ENCODE measurements at places on chromosomes 1 and 21.

- no peak for DNase-seq
These were observed 27.2 kb downstream of the MCOLN2 start for GRCh38 chr1:84969489-84970250.

DNA sequence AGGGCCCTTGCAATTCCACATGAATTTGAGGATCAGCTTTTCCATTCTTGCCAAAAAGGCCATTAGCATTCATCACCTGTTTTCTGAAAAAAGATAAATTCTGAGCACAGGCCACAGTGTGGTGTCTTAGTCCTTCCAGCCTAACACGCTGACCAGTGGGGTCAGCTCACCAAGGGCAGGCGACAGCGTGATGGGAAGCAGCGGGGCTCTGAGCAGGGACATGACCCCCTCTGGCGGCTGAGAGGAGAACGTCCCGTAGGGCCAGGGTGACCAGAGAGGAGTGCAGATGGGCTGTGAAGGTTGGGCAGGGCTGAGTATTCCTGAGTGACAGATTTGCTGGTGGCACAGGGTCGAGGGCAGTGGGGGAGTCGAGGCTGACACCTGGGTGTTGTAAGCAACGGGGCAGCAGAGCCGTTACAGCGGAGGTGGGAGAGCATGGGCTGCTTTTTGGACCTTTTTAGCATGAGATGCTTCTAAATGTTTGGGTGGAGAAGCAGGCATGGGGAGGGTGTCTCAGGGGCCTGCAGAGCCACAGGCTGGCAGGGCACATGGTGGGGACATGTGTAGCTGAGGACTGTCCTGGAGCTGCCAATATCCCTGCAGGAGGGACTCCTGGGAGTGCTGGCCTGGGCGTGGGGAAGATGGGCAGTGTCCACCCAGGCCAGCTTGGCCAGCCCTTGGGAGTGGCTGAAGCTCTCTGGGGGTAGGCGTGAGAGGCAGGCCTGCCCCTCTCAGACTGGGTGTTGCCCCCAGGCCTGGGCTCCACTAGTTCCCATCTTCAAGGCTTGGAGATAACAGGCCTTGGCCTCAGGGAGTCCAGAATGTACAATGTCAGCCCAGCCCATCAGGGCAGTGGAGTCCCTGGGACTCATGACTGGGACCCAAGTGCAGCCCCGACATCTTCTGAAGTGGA, 8.6 kb upstream of the CALML6 start:
- DNase-seq: peak; percentile 86

DNA sequence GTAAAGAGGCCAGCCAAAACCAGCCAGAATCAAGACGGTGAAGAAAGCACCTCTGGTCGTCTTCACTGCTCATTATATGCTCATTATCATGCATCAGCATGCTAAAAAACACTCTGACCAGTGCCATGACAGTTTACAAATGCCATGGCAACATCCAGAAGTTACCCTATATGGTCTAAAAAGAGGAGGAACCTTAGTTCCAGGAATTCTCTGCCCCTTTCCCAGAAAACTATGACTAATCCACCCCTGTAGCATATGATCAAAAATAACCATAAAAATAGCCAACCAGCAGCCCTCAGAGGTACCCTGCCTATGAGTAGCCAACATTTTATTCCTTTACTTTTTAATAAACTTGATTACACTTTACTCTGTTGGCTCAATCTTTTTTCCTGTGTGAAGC, 34.2 kb upstream of the PBX1 start:
- peak; percentile 23 for DNase-seq

- DNase-seq: no peak
These were observed 7.1 kb upstream of the CFAP141 start for GRCh38 chr1:154213274-154213673.

- no peak for DNase-seq
These were observed 663.7 kb downstream of the PTPRC start for GRCh38 chr1:199302554-199302953.

GRCh38 chr21:40729761-40730425, 117.1 kb downstream of the DSCAM start:
- no peak for DNase-seq

- no peak for DNase-seq
These were observed 8.8 kb downstream of the TNR start for GRCh38 chr1:175734642-175735041.

- DNase-seq: peak; percentile 28
These were observed 11.2 kb downstream of the AGO1 start for GRCh38 chr1:35894183-35894582.

DNA sequence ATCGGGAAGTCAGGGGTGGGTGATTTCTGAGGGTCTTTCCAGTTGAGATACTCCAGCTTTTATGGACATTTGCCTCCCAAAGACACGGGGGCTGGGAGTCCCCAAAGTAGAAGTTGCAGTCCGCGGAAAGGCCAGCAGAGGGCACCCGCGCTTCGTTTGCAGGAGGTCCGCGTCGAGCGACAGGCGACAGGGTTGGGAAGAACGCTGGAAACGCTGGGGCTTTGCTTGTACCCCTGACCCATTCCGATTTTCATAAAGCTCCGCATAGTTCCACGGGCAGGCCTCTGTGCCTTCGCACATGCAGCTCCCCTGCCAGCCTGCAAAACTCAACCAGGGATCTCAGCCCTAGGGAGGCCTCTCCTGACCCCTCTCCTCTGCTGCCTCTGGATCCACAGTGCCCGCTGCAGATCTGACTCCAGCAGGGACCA, 44.2 kb upstream of the LAPTM5 start:
- DNase-seq: peak; percentile 82

DNA sequence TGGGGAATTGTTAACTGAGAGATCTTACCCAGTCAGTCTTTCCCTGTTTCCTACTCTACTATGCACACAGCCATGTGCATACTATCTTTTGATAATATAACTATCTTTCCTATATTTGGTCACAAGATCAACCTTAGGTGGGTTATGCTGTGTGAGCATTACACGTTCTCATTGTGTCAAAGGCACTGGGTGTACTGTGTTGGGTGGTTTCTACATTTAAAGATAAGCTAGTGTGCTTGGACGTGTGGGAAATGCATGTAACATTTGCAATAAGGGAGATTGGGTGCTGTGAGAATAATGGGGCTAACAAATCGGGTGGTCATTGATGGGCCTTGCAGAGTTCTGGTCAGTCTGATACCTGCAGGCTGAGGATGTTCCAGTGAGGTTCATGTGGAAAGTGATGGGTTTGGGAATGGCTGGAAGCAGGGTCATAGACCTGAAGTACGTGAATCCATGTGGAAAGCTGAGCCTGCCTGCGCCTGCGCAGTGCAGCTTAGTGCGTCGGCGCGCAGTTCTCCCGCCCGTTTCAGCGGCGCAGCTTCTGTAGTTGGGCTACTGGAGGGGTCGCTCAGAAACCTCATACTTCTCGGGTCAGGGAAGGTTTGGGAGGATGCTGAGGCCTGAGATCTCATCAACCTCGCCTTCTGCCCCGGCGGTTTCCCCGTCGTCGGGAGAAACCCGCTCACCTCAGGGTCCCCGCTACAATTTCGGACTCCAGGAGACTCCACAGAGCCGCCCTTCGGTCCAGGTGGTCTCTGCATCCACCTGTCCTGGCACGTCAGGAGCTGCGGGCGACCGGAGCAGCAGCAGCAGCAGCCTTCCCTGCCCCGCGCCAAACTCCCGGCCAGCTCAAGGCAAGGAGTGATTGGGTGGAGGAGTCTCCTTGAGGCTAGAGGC, at the start of gene MSH4:
Gene MSH4, plus strand, starts transcription at position 507 of the 897 bp plus-strand sequence. Its CDS starts 104 bp downstream, at position 611.
- peak; percentile 11 for DNase-seq

GRCh38 chr1:27099587-27100334, 55.2 kb downstream of the SLC9A1 start:
- DNase-seq: peak; percentile 81

DNA sequence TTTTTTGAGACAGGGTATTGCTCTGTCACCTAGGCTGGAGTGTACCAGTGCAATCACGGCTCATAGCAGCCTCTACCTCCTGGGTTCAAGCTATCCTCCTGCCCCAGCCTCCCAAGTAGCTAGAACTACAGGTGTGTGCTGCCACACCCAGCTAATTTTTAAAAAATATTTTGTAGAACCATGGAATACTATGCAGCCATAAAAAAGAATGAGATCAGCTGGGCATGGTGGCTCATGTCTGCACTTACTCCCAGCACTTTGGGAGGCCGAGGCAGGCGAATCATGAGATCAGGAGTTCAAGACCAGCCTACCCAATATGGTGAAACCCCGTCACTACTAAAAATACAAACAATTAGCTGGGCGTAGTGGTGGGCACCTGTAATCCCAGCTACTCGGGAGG, 29.9 kb upstream of the CTPS1 start:
- no peak for DNase-seq

- DNase-seq: peak; percentile 79
These were observed 108.0 kb downstream of the TNNI3K start for GRCh38 chr1:74343216-74343615.

GRCh38 chr1:31900790-31901189, 37.4 kb downstream of the PTP4A2 start:
- DNase-seq: no peak

DNA sequence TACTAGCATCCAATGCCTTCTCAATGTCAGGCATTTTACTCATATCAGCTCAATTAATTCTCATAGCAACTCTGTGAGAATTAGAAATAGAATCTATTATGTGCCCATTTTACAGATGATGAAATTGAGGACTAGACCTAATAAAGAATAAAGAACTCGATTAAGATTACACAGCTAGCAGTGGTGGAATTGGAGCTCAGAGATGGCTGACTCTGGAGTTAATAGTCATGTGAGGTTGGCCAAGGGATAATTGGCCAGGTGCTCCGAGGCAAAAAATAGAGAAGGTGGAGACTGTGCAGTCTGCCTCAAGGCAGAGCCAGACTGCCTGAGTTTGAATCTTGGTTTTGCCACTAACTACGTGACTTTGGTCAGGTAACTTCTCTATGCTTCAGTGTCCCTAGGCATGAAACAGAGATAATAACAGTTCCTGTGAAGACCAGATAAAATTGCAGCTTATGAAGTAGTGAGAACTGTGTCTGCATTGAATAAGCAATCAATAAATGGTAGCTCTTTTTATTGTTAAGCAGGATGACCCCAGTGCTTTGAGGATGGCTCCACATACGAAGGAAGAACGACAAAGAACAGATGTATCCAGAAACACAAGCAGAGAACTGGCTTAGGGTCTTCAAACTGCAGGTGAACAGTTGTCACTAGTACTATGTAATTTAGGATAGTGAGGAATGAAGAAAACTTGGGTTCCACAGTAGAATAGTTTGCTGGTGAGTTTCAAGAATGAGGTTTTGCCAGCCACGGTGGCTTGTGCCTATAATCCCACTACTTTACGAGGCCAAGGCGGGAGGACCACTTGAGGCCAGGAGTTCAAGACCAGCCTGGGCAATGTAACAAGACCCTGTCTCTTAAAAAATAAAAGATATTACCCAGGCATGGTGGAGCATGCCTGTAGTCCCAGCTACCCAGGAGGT, 6.9 kb upstream of the CCSAP start:
- no peak for DNase-seq

DNA sequence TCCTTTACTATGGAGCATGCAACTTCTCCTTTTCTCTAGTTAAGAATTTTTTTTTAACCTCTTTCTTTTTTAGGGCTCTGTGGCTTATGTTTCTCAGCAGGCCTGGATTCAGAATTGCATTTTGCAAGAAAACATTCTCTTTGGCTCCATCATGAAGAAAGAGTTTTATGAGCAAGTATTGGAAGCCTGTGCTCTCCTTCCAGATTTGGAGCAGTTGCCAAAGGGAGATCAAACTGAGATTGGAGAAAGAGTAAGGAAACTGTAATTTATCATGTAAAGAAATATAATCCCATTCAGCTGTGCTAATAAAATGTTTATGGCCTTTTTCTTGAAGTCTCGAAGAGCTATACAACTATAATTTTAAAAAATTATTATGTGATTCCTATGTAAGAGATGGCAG, 70.1 kb downstream of the HSPA13 start:
- DNase-seq: peak; percentile 24

GRCh38 chr1:7432900-7433380, 338.2 kb upstream of the VAMP3 start:
- DNase-seq: no peak

DNA sequence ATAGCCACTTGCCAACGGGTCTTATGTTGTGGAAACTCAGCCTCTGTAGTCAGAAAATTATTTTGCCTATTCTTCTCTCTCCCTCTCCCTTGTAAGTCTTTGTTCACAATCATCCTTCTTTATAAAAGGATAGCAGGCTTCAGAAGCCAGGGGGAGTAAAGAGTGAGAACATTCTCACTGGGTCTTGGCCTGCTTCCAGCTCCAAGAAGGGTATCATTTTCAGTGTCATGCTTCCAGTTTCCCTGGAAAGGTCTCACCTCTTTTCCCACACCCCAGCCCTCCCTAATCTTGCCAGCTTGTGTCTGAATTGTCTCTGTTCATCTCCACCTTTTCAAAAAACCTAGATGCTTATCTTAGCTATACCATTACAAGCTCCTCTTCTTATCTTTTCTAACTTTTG, 346.2 kb upstream of the LRRC7 start:
- DNase-seq: peak; percentile 7

GRCh38 chr1:4105300-4105880, 205.3 kb upstream of the C1orf174 start:
- no peak for DNase-seq

DNA sequence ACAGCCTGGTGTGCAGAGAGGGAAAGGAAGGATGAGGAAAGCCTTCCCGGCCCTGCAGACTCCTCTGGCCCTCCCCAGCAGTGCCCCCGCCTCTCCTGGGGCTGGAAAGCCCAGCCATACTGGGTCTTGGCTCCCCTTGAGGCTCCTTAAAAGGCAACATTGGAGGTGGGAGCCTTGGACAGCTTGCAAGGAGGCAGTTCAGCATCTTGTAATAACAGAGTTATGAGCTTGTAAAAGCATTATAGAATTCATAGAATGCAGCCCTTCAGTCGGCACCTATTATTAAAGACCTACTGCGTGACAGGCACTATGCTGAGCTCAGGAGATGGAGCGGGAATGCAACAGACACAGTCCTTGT, 4.2 kb downstream of the TINAGL1 start:
- no peak for DNase-seq

GRCh38 chr1:208799186-208799585, 555.0 kb upstream of the PLXNA2 start:
- no peak for DNase-seq

DNA sequence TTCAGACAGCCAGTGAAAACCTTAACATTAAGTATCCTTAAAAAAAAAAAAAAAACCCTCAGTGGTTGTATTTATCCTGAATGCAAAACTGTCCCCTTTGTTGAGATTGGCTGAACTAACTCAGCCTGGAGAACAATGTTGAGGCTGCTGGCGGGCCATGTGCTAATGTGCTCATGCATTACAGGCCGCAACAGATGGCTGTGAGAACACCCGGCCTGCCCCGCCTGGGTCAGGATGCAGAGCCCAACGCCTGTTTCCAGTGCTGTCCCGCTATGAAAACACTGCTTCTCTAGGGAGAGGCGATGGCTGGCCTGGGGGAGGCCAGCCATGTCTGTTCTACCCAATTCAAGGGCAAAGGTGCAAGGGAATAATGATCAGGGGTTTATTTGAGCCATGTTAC, 13.8 kb downstream of the OLIG2 start:
- no peak for DNase-seq

GRCh38 chr1:75794382-75794781, 2.3 kb upstream of the MSH4 start:
- DNase-seq: no peak

- no peak for DNase-seq
These were observed 94.1 kb upstream of the ATP1B1 start for GRCh38 chr1:169012416-169012815.

GRCh38 chr1:220425852-220426251, 102.1 kb upstream of the MARK1 start:
- no peak for DNase-seq
